Progenitor cell of endocrine pancreas (in vitro differentiated cells): ENCODE measurements at places on chromosomes 3 and 15.

GRCh38 chr3:46484388-46484787, 13.4 kb upstream of the RTP3 start:
- no peak for DNase-seq

- no peak for DNase-seq
Measured at GRCh38 chr15:63901912-63902670, 68.3 kb upstream of the HERC1 start.

GRCh38 chr3:101972430-101973162, 123.3 kb downstream of the NFKBIZ start:
- no peak for DNase-seq

DNA sequence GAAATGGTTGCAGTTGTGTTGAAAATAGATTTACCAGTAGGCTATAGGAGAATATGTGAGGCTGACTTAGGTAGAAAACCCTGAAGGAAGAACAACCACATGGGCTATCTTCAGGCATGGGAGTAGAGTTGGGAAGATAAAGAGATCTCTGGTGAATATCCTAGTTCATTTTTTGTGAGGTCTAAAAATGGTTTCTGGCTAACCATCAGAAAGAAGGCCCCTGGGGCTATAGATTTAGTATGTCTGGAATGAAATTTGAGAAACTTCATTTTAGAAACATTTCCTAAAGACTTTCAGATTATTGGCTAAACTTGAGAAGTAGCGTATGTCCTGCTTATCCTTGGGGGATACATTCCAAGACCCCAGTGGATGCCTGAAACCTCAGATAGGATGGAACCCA, 148.2 kb downstream of the NAALADL2 start:
- DNase-seq = no peak

- no peak for DNase-seq
Measured at GRCh38 chr3:181699171-181699903, 12.4 kb upstream of the SOX2 start.

DNA sequence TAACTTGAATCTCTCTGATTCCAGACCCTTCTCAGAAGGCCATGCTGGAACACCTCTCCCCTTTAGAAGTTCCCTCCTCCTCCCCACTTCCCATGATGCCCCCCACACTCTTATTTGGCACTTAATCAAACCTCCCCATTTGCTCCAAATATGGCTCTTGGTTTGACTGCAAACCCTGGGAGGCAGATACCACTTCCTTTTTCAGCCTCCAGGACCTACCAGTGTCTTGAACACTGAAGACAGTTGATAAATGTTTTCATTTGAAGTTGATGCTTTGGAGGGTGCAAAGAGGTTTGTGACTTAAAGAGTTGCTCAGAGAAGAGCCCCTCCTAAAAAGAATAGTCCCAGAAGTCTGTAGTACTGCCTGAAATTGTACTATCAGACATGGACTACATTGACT, 61.5 kb downstream of the SEMA5B start:
- no peak for DNase-seq

DNA sequence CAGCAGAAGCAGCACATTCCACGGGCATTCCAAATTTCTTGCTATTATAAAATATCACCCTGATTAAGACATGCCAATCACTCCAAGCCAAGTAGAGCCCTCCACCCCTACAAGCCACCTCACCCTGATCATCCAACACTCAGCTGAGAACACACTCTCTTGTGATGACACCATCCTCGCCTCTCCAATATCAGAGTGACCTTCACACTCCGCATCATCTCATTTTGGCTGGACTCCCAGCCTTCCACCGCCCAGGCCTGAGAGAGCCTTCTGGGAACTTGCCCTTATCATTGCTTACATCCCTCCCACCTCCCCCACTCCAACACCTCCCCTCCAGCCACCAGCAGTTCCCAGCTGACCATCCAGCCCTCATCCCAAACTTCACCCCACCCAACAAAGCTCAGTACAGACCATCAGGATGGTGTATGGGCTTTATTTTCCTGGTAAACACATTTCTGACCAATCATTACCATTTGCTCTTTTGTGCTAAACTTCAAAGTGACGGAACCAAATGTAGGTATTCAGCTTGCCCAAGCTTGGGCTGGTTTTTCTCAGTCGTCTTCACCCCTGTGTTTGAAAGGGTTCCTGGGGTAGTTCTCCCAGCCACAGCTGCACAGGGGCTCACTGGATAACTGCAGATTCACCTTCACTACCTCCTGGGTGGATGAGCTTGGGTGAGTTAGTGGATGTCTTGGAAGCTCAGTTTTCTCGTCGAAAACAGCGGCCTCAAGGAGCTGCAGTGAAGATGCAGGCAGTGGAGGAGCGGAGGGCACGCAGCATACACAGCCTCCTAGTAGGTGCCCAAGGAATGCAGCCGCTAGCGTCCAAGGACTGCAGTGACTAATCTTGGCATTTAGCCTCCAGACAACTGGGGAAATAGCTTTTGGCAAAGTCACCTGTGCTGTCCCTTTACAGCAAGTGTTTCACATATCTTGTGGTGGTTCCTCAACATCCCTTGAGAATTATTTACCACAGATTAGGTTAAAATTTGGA, 115.1 kb downstream of the LIPC start:
- no peak for DNase-seq

- DNase-seq = no peak
Measured at GRCh38 chr15:99424131-99424571, 141.6 kb upstream of the MEF2A start.

DNA sequence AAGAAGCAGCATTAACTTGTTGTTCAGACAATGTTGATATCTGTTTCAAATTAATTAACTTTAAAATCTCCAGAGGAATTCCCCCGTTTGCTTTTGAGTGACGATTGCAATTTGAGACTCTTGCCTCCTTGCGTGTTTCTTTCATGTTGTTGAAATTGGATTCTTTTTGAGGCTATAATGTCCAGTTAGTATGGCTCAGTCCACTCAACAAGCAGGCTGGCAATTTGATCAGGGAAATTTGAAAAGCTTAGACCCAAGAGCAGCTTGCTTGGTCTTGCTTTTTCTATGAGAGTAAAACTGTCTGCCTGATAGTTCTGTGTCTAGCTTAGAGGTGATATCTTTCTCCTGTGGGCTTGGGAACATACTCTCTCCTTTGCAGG, 2.0 kb downstream of the ARID3B start:
- no peak for DNase-seq

- no peak for DNase-seq
Measured at GRCh38 chr3:172560026-172560425, 36.8 kb upstream of the TNFSF10 start.

DNA sequence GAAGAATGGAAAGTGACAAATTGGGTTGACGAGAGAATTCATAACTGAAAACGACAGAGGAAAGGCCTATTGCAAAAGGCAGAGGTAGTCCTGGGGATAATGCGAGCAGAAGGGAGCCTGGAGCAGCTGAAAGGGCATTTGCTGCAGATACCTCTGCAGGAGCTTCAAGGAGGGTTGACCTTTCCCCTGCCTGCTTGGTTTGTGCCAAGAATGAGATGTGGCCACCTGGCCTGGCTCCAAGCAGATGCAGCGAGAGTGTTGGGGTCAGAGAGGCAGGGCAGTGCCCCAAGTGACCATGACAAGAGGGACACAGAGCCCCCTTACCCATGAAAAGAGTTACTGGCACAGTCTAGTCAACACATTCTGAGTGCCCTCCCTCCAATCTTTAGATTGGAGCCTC, 43.5 kb downstream of the SLC41A3 start:
- DNase-seq = no peak

- DNase-seq = no peak
Measured at GRCh38 chr3:8400911-8401310, 100.7 kb upstream of the LMCD1 start.

- DNase-seq = no peak
Measured at GRCh38 chr3:174529298-174529697, 329.8 kb upstream of the NAALADL2 start.

GRCh38 chr15:48996276-48996675, 32.6 kb upstream of the SHC4 start:
- DNase-seq = no peak

DNA sequence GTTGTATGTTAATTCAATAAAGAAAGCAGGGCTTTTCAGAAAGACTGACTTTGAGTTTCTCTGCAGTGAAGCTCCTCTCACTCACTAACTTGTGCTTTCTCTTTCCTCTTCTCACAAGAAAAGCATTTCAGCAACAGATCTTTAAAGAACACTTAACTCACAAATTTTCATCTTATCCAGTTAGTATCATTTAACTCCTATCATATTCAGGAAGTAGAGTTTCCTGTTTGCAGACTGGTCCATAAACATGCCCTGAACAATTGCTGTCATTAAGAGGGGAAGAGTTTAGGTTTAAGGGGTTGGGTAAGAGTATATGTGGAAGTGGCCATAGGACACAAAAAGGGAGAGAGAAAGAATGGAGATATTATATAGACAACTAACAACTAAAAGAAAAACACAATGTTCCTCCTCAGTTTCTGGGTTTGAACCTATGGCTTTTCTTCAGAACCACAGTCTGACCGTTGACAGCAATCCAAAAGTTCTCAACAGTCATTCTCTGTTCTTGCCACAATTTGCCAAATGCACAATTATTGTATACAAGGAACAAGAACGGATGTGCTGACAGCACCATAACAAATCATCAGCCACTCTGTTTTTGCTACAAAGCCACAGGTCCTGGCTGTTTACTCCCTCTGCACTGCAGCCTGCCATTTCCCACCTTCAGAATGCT, 63.9 kb downstream of the CHAC1 start:
- DNase-seq = no peak

GRCh38 chr15:99058421-99058870, 46.4 kb upstream of the SYNM start:
- DNase-seq = no peak

GRCh38 chr15:74319596-74320351, 47.7 kb downstream of the CYP11A1 start:
- DNase-seq = no peak

DNA sequence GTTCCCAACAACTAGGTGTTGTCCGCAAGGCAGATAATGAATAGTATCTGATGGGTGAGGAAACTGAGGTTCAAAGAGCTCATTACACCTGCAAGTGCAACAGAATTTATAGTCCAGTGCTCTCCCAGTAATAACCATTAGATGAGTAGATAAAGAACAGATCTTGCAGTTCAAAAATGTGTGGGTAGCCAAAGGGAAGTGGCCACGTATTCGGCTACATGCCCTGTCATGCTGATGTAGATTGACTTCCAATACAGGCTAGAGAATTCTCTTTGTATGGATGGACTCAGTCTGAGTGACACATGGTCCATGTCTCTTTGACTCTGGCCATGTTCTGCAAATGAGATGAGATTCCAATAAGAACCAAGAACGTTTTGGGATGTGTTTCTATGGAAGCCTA, 187.9 kb upstream of the LPP start:
- no peak for DNase-seq

DNA sequence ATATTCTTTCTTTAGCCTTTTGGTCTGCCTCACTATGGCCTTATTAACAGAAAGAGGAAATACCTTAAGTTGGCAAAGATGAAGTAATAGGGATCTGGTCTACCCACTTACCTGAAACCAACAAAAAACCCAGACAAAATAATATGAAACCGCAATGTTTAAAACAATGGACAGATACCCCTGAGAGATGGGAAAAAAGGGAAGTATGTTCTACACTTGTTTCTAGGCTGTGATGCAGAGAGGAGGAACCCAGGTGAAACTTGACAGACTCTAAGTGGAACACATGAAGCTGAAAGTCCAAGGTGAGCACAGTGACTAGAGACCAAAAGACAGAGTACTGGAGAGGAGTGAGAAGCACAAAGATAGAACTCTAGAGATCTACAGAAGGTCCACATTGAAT, 78.4 kb downstream of the NR2E3 start:
- no peak for DNase-seq

DNA sequence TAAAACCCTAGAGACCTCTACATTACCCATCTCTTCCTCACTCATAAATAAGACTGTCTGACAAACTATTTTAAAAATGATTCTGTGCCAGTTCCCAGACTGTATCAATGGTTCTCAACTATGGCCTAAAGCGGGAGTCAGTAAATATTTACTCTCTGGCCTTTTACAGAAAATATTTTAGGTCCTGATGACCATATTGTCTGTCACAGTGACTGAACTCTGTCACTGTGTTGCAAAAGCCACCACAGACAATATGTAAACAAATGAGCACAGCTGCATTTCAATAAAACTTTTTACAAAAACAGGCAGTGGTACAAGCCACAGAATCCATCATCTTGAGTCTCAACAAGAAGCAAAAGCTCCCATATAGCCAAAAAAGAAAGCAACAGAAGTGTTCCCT, 45.4 kb downstream of the PLOD2 start:
- DNase-seq = no peak

- DNase-seq = no peak
Measured at GRCh38 chr3:13821126-13821525, 58.7 kb downstream of the WNT7A start.

- DNase-seq = no peak
Measured at GRCh38 chr3:101902041-101902440, 52.7 kb downstream of the NFKBIZ start.

DNA sequence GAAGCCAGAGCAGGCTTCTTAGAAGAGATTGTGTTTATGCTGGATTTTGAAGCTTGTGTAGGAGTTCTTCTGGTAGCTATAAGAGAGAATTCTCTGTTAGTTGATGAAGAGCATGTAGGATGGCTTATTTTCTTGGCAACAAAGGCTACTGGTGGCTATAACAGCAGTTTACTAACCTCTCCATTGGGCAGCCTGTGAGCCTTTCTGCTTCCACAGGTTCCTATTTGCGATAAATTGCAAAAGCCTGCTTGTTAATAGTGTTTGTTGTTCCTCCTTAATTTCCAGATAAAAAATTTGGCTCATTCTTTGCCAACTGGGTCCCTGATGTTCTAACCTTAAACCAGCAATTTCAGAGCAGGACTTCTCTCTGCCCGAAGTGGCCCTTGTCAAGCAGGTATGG, 290.6 kb upstream of the TRIM42 start:
- DNase-seq = no peak

- no peak for DNase-seq
Measured at GRCh38 chr3:51382076-51382745, 2.9 kb upstream of the MANF start.

GRCh38 chr3:194203482-194204041, 67.6 kb downstream of the HES1 start:
- no peak for DNase-seq

GRCh38 chr15:42264795-42265194, 8.2 kb upstream of the GANC start:
- DNase-seq = no peak

DNA sequence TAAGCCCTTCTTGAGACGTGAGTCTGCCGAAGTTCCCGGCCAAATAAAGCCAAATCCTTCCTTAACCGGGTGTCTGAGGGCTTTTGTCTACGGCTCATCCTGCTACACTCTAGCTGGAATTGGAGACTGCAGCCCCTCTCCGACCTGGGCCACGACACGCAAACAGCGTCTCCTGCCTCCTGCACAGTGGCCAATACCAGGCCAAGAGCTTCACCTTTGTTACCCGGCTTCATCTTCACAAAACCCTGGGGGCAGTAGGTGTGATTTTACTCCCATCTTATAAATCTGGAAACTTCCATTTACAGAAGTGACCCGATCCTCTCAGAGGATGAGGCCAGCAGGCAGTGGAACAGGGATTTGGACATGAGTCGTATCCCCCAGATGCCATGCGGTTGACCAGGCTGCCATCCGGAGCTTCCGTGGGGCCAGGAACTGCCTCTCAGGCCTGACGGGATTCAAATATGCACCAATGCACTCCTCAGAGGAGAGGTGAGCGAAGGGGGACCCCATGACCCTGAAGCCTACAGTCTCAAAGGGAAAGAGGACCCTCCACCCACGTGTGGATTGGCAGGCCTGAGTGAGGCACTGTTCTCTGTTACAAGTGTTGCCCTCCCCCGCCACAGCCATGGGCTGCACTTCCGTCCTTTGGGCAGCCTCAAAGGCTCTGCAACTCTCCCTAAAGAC, 53.2 kb upstream of the KLF13 start:
- DNase-seq = no peak
